Activated effector memory CD4-positive, alpha-beta T cell treated with anti-CD3 and anti-CD28 coated beads, Interleukin-2, amount 50 U/mL, for 16 hours (primary cell): ENCODE measurements at places on chromosomes 13 and 19.

DNA sequence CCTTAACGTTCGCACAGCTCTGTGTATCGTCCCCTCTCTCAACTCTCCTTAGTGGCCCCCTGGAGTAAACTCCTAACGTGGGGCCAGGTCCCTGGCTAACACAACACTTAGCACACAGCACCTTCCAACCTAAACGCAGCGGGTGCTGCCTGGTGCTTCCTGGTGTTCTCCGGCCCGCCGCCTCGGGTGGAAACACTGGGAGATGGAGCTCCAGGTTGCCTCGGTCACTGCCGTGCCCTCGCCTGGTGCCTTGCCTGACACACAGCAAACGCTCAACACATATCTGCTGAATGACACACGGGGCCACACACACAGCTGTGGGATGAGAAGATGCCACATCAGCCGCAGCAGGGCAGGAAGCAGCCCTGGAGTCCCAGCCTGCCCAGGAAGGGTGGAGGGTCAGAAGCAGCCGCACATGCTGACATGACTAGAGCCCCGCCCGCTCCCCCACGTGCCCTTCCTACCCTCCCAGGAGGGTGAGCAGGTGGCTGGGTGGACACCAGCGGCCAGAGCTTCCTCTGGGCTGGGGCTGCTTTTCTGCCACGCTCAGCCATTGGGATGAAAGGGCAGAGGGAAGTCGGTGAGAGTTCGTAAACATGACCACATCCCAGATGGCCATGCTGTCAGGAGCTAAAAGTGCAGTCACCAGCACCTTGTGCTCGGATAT lies 6.6 kb downstream of the PEPD start:
- DNase-seq = no peak

DNA sequence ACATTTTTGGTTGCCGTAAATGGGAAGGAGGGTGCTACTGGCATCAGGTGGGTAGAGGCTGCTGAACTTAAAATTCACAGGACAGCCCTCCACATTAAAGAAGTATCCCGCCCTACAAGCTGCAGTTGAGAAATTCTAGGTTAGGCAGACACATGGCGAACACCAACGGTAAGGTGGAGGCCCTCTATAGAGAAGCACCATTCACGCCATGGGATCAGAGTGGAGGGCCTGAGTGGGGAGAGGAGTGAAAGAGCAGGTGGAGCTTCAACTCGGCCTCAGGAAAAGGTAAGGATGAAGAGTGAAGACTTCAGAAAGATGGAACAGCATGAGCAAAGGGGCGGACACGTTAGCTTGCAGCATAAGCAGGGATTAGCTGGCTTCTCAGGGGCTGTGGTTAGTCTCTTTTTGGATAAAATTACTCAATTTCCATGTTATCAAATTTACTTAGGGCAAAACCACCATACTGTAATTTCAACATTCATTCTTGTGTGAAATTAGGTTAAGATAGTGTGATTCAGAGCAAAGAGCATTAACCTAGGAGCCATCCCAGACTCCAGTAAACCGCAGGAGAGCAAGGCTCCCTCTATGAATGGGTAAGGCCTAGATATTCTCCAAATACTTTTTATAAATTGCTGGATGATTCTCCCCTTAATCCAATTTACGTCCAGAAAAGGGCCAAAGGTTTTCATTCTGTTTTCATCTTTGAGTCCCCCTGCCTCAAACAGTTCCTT lies 1.2 kb downstream of the EEF1AKMT1 start:
- DNase-seq = no peak

GRCh38 chr19:54095136-54095858 lies 5.3 kb downstream of the OSCAR start:
- DNase-seq = no peak

DNA sequence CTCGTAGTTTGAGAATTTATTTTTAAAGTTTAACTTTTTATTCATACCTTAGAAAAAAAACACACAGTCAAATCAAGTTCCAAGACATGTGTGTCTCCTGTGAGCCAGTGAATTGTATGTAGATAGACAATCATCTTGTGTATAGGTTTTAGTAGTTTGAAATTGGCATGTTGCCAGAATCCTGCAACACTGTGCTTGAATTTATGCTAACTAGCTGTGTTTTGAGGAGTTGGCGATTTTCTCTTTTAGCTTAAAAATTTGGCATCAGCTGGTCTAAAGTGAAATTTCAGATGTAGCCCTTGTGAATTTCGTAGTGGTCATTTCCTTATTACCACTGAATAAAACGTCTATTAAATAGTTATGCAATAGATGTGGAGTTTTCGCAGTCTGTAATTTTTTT lies 213.2 kb downstream of the ATP8A2 start:
- no peak for DNase-seq

- DNase-seq = no peak
Measured at GRCh38 chr19:55602104-55603001, 2.3 kb downstream of the ZNF524 start.

- DNase-seq = no peak
Measured at GRCh38 chr13:30685987-30686386, 49.4 kb upstream of the ALOX5AP start.

DNA sequence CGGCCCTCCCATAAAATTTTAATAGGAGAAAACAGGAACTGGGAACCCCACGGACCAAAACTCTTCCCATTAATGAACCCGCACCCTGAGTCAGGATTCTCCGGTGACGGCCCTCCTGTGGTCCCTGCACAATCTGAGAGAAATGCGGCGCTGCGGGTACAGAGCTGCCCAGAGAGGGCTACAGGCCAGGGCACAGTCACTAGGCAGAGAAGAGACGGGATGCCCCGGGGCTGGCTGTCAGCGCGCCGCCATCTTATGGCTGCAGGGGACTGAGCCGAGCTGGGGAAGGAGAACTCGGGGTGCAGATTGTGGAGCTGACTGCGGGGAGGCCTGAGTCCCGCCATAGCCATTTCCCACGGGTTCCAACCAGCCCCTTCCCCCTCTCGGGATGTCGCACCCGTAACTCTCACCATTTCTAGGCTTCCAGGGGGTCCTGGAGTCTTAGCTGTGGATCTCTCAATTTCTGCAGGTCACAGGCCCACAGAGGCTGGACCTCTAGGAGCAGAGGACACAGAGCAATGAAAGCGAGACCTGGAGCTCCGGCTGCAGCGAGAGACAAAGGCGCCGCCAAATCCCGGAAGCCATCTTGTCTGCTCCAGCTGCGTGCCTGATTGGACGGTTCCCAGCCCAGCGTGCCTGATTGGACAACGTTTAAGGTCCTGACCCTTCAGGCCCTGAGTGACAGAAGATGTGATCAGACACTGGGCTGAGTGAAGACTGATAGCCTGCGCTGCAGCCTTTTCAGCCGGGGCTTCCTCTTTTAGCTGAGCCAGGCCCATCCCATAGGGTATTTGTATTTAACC lies at the start of gene ZNF675:
Gene ZNF675, minus strand, starts transcription at position 592 of the 803 bp plus-strand sequence. Its CDS starts 179 bp downstream, at position 413.
- peak; percentile 95 for DNase-seq

DNA sequence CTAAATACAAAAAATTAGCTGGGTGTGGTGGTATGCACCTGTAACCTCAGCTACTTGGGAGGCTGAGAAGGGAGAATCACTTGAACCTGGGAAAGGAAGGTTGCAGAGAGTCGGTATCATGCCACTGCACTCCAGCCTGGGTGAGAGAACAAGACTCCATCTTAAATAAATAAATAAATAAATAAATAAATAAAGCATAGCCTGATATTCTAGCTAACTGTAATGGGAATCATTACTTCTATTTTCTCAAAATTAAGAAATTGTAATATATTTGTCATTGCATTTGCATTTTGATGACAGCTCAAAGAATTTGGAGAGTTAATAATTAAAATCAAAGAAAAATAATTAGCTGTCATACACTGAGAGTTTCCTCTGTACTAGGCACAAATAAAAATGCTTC lies 561.1 kb downstream of the EFNB2 start:
- no peak for DNase-seq
